Kidney tubule cell (primary cell): ENCODE measurements at places on chromosomes 1 and 21.

- peak; percentile 81 for DNase-seq
Observed at GRCh38 chr1:181159451-181160140, 71.1 kb downstream of the IER5 start.

GRCh38 chr21:28799926-28800325 lies 192.8 kb downstream of the LTN1 start:
- no peak for DNase-seq

DNA sequence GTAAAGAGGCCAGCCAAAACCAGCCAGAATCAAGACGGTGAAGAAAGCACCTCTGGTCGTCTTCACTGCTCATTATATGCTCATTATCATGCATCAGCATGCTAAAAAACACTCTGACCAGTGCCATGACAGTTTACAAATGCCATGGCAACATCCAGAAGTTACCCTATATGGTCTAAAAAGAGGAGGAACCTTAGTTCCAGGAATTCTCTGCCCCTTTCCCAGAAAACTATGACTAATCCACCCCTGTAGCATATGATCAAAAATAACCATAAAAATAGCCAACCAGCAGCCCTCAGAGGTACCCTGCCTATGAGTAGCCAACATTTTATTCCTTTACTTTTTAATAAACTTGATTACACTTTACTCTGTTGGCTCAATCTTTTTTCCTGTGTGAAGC lies 34.2 kb upstream of the PBX1 start:
- DNase-seq, result no peak

- peak; percentile 99 for DNase-seq
Observed at GRCh38 chr1:99590578-99591209, 55.2 kb upstream of the PALMD start.

- DNase-seq, result no peak
Observed at GRCh38 chr1:67737875-67738274, 52.9 kb downstream of the GADD45A start.

DNA sequence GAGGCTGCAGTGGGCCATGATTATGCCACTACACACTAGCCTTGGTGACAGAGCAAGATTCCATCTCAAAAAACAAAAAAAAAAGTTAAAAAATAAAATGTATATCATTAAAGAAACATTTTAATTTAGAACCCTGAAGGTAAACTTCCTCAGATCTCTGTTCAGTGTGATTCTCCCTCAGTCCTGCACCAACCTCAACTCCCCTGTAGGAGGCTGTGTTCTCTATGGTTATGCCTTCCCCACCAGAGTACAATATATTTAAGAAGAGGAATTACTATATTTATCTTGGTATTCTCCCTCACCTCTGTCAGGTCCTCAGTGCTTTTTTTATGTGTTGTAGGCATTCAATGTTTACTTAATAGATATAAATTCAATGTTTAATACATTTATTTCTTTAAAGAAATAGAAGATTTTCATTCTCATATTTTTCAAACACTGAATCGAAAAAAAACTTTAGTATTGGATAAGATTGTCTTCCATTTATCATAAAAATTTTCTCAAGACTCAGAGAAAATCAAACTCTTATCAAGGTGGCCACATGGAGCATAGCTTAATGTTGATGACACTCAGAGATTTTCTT lies 4.8 kb upstream of the LRRC8B start:
- DNase-seq, result peak; percentile 39

GRCh38 chr21:33123374-33124123 lies 53.6 kb downstream of the OLIG1 start:
- DNase-seq, result peak; percentile 71

DNA sequence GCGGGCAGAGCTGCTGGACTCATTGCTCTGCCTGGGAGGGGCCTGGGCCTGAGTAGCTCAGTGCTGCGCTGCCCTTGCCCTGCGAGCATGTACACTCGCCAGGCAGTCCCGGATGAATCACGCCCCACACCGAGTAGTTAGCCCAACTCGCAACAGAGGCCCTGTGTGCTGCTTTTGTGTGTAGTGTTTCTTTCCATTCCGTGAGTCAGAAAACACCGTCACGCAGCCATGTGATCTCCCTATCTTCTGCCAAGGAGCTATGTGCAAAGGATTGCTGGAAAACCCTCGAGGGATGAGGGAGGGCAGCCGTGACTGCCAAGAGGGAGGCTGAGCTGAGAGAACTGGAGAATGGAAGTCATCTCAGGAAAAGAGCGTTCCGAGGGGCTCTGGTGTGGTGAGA lies 37.3 kb downstream of the NENF start:
- DNase-seq, result peak; percentile 92
